ENCODE measurements at places on chromosomes 11 and 22. TPM values are rescaled to one million over a fixed set of nuclear protein-coding genes. Genes with fewer than 3 reads are reported as not detected.

DNA sequence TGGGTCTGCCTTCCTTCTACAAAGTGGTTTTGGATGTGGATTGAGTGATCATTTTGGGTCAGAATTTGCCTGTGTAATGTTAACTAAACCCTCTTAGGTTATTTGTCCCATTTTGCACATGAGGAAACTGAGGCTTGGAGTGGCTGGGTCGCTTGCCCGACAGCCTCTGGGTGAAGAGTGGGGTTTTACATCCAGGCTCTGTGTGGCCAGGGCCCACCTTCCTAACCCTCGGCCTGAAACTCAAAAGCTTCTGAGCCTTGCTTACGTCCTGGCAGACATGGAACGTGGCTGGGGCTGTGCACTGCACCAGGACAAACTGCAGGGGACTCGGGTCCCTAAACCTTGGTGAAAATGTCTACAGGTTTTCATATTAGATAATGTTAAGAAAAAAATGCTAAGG lies 542.4 kb downstream of the TBC1D22A start:
- H3K27ac ChIP-seq: no peak overlapping the region
- H3K4me1 ChIP-seq: no peaks in the 10 kb centered on the region
- H3K36me3 ChIP-seq: no peaks in the 10 kb centered on the region
- DNase-seq: peak; percentile 14

The RIMBP3C gene
- 0.08 TPM for total RNA-seq

The TRIM3 gene
- 12.7 TPM for total RNA-seq

The TSPAN32 gene
- 0.25 TPM for total RNA-seq

The OSM gene
- 0.25 TPM for total RNA-seq

- H3K27me3 ChIP-seq: no peaks in the 10 kb centered on the region
- no peak overlapping the region for H3K27ac ChIP-seq
- H3K4me3 ChIP-seq: no peak overlapping the region
- H3K4me1 ChIP-seq: peaks cover 3% of the 10 kb centered on the region
Measured at GRCh38 chr11:110755941-110756340, 43.7 kb upstream of the ARHGAP20 start.

The ALDH3B2 gene
- not detected for total RNA-seq

DNA sequence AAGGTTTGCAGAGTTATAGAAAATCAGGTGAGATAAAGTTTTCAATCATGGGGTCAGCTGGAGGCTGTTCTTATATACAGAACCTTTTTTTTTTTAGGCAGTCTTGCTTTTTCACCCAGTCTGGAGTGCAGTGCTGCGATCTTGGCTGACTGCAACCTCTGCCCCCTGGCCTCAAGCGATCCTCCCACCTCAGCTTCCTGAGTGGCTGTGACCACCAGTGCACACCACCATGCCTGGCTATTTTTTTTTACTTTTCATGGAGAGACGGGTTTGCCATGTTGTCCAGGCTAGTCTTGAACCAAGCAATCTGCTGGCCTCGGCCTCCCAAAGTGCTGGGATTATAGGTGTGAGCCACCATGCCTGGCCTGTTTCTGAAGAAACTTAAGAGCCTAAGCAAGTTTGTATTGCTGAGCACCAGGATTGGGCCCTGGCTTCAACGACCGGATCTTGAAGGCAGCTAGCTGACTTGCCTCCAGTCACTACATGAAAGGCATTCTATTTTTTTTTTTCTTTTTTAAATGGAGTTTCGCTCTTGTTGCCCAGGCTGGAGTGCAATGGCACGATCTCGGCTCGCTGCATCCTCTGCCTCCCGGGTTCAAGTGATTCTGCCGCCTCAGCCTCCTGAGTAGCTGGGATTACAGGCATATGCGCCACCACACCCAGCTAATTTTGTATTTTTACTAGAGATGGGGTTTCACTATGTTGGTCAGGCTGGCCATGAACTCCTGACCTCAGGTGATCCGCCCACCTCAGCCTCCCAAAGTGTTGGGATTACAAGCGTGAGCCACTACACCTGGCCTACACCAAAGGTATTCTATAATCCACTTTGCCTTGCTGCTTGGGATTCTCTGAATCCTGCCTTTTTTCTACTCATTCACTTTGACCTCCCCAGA lies 7.6 kb downstream of the XBP1 start:
- no peak overlapping the region for H3K4me3 ChIP-seq
- peaks cover 18% of the 10 kb centered on the region for H3K4me1 ChIP-seq
- DNase-seq: no peak
- H3K27me3 ChIP-seq: no peaks in the 10 kb centered on the region
- peak overlapping the region; percentile 40 for H3K27ac ChIP-seq

GRCh38 chr22:17237038-17237668 lies 17.9 kb upstream of the ADA2 start:
- DNase-seq: no peak
- peaks cover 5% of the 10 kb centered on the region for H3K4me1 ChIP-seq
- peak overlapping the region; percentile 2 for H3K4me3 ChIP-seq
- H3K27me3 ChIP-seq: no peaks in the 10 kb centered on the region
- H3K36me3 ChIP-seq: no peaks in the 10 kb centered on the region

The PLAAT5 gene
- total RNA-seq: 1.4 TPM

The RAG2 gene
- 2.0 TPM for total RNA-seq

- peaks cover 5% of the 10 kb centered on the region for H3K4me1 ChIP-seq
- H3K4me3 ChIP-seq: no peak overlapping the region
- H3K27me3 ChIP-seq: no peaks in the 10 kb centered on the region
Measured at GRCh38 chr11:48049036-48049435, 68.7 kb downstream of the PTPRJ start.

The BATF2 gene
- total RNA-seq: 1.2 TPM

- no peaks in the 10 kb centered on the region for H3K36me3 ChIP-seq
- DNase-seq: no peak
- no peak overlapping the region for H3K4me3 ChIP-seq
- no peak overlapping the region for H3K27ac ChIP-seq
- no peaks in the 10 kb centered on the region for H3K4me1 ChIP-seq
Measured at GRCh38 chr11:118705111-118705741, 25.8 kb upstream of the TREH start.

The C11orf16 gene
- total RNA-seq: not detected

The GSTT2B gene
- total RNA-seq: 12.7 TPM

DNA sequence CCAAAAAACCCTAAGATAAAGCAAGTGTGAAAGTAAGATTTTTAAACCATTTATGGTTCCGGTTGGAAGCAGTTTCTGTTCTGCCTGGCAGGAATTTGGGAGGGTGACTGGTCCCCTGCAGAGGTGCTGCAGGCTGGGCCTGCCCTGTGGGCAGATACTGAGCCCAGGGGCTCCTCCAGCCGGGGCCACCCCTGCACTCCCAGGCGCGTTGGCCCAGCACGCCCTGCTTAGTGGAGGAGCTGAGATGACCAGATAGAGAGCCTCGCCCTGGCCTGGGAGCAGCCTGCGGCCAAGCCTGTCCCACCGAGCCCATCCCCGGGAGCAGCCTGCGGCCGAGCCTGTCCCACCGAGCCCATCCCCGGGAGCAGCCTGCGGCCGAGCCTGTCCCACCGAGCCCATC lies 8.0 kb downstream of the PHLDA2 start:
- no peak for DNase-seq
- no peak overlapping the region for H3K4me3 ChIP-seq

- peaks cover 3% of the 10 kb centered on the region for H3K36me3 ChIP-seq
- no peaks in the 10 kb centered on the region for H3K4me1 ChIP-seq
- no peaks in the 10 kb centered on the region for H3K27me3 ChIP-seq
Measured at GRCh38 chr11:120409655-120410054, 73.4 kb downstream of the ARHGEF12 start.

The YPEL4 gene
- 0.08 TPM for total RNA-seq

- H3K4me3 ChIP-seq: no peak overlapping the region
- peaks cover 4% of the 10 kb centered on the region for H3K27me3 ChIP-seq
- H3K36me3 ChIP-seq: no peaks in the 10 kb centered on the region
- no peaks in the 10 kb centered on the region for H3K4me1 ChIP-seq
- no peak overlapping the region for H3K27ac ChIP-seq
Measured at GRCh38 chr11:113457784-113458183, 17.4 kb downstream of the DRD2 start.

DNA sequence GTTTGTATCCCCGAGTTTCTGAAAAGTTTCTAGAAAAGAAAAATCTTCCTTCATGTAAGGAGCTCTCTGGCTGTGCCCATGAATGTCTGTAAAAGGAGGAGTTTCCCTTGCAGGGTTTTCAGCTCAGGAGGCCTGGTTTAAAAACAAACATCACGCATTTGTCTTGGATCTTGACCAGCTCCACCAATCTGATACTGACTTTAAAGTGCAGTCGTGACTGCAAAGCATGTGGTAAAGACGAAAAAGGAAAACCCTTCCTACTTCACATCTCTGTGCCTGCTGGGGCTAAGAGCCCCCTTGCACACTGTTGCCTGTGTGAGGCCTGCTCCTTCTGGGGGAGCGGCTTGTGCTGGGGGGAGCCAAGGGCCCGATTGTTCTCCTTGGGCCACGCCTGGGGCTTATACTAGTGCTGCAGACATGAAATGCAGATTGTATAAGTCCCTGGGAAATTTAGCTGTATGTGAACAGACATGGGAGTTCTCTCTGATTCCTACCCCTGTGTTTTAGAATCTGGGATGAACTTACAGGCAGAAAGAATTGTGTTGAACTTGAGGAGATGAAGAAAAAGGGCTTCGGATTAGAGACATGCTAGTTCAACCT lies 62.1 kb downstream of the ADAMTS15 start:
- H3K27me3 ChIP-seq: no peaks in the 10 kb centered on the region
- no peak overlapping the region for H3K4me3 ChIP-seq
- no peak for DNase-seq
- no peaks in the 10 kb centered on the region for H3K4me1 ChIP-seq
- H3K36me3 ChIP-seq: no peaks in the 10 kb centered on the region

DNA sequence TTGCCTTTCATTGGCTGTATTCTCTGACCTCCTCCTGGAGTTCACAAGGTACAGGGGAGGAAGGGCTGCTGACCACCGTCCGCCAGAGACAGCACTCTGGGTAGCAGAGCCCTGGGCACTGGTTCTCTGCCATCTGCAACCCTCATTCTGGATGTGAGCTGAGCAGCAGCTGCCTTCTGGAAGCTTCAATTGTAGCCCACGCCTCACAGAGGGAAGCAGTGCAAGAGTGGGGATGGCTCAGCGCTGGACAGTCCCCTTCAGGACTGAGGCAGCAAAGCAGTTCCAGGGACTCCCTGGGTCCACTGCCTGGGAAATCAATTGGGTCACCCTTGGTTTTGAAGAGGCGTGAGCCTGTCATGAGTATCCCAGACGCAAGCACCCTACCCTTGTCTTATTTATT lies 346.2 kb downstream of the CADM1 start:
- no peak overlapping the region for H3K4me3 ChIP-seq
- no peak for DNase-seq
- no peaks in the 10 kb centered on the region for H3K27me3 ChIP-seq

The RFPL2 gene
- 0.98 TPM for total RNA-seq

DNA sequence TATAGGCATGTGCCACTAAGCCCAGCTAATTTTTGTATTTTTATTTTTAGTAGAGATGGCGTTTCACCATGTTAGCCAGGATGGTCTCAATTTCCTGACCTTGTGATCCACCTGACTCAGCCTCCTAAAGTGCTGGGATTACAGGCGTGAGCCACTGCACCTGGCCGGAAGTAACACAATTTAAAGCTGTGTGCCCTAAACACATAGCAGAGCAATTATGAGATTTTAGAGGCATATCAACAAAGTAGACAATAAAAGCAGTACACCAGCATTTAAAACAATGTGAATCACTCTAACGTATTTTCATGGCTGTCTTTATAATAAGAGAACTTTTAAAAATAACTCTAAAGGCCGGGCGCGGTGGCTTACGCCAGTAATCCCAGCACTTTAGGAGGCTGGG lies 42.4 kb downstream of the PRR14L start:
- no peaks in the 10 kb centered on the region for H3K4me1 ChIP-seq
- peaks cover 28% of the 10 kb centered on the region for H3K36me3 ChIP-seq
- no peak overlapping the region for H3K27ac ChIP-seq
- no peaks in the 10 kb centered on the region for H3K27me3 ChIP-seq

The PLAAT4 gene
- total RNA-seq: 23.8 TPM

The EFCAB6 gene
- 2.1 TPM for total RNA-seq

DNA sequence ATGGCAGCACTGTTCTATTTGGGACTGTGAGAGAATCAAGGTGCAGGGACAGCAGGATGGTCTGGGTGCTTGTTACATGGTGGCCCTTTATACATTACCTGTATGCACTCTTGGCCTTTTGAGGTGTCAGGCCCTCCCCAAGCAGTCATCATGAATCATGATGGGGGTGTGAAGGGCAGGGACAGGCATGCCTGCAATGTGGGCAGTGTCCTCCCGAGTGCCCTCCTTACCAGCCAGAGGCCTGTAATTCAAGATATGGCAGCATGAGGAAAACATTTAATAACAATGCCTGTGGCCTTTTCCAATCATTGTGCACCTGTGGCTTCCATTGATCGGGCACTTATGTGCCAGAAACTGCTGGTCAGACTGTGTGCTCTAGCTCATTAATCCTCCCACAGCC lies 25.5 kb upstream of the CYP2D6 start:
- no peak overlapping the region for H3K27ac ChIP-seq
- H3K4me1 ChIP-seq: peaks cover 12% of the 10 kb centered on the region
- no peaks in the 10 kb centered on the region for H3K36me3 ChIP-seq
- H3K27me3 ChIP-seq: no peaks in the 10 kb centered on the region

The INS gene
- total RNA-seq: not detected

The MRGPRX4 gene
- total RNA-seq: not detected

DNA sequence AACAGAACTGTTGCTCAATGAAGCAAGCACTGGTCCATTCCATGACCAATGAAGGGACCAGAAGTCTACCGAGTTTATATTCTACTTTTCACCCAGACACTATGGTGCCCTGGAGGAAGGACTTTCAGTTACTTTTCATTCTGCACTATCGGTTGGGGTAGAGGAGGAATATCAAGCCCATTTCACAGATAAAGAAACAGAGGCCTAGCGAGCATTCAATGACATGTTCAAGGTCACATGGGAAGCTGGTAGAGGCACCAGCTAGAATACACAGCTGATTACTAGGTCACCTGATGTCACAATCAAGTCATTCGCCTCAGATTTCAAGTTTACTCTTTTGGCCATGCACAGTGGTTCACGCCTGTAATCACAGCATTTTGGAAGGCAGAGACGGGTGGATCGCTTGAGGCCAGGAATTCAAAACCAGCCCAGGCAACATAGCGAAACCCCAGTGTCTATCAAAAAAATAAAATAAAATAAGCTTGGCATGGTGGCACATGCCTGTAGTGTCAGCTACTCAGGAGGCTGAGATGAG lies 17.6 kb upstream of the PRG2 start:
- no peak overlapping the region for H3K27ac ChIP-seq
- no peaks in the 10 kb centered on the region for H3K27me3 ChIP-seq
- no peaks in the 10 kb centered on the region for H3K4me1 ChIP-seq

The UPK3A gene
- not detected for total RNA-seq

The SYT7 gene
- 2.1 TPM for total RNA-seq

The B3GAT1 gene
- not detected for total RNA-seq

The MN1 gene
- 0.33 TPM for total RNA-seq

- no peak overlapping the region for H3K4me3 ChIP-seq
- peaks cover 3% of the 10 kb centered on the region for H3K36me3 ChIP-seq
- peak; percentile 86 for DNase-seq
- peaks cover 5% of the 10 kb centered on the region for H3K4me1 ChIP-seq
Measured at GRCh38 chr22:38353142-38353629, 36.0 kb upstream of the CSNK1E start.

GRCh38 chr11:1100417-1101245 lies 26.0 kb downstream of the MUC2 start:
- H3K4me3 ChIP-seq: no peak overlapping the region
- H3K36me3 ChIP-seq: no peaks in the 10 kb centered on the region
- no peak for DNase-seq
- no peak overlapping the region for H3K27ac ChIP-seq

Measured in liver (tissue), 10 donors.